ENCODE measurements at places on chromosomes 5 and 9. TPM values are rescaled to one million over a fixed set of nuclear protein-coding genes. Genes with fewer than 3 reads are reported as not detected.

- H3K4me3 ChIP-seq: no peak overlapping the region
- H3K36me3 ChIP-seq: no peaks in the 10 kb centered on the region
- H3K27me3 ChIP-seq: no peaks in the 10 kb centered on the region
- no peaks in the 10 kb centered on the region for H3K4me1 ChIP-seq
Observed at GRCh38 chr9:11892401-11892800, 800.8 kb upstream of the TYRP1 start.

GRCh38 chr5:142215915-142216681 lies 107.5 kb downstream of the NDFIP1 start:
- DNase-seq: peak; percentile 99
- H3K36me3 ChIP-seq: no peaks in the 10 kb centered on the region
- peaks cover 41% of the 10 kb centered on the region for H3K4me1 ChIP-seq
- peak overlapping the region; percentile 34 for H3K4me3 ChIP-seq
- no peaks in the 10 kb centered on the region for H3K27me3 ChIP-seq

The HCN1 gene
- not detected for total RNA-seq

The PAEP gene
- not detected for total RNA-seq

The ZDHHC21 gene
- 5.3 TPM for total RNA-seq

- no peaks in the 10 kb centered on the region for H3K36me3 ChIP-seq
- H3K27ac ChIP-seq: no peak overlapping the region
- no peaks in the 10 kb centered on the region for H3K4me1 ChIP-seq
- no peaks in the 10 kb centered on the region for H3K27me3 ChIP-seq
Observed at GRCh38 chr5:122112063-122112462, 17.3 kb upstream of the ZNF474 start.

DNA sequence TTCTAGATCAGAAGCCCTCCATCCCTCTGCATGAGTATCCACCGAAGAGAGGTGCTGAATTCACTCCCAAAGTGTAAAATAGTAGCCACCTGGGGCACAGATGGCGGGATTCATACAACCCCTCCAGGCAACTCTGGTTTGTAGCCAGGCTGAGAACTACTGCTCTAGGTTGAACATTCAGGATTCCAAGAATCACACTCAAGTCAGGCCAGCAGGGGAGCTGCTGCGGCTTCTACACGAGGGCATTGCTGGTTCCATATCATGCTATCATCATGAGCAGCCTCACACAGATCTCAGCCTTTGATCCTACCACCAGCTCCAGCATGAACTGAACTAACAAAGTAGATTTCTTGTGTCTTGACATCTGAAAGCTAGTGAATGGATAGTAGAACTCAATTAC lies 367.9 kb downstream of the DIRAS2 start:
- no peak overlapping the region for H3K27ac ChIP-seq
- no peak overlapping the region for H3K4me3 ChIP-seq
- H3K36me3 ChIP-seq: no peaks in the 10 kb centered on the region
- DNase-seq: no peak
- no peaks in the 10 kb centered on the region for H3K4me1 ChIP-seq

The NR2F1 gene
- total RNA-seq: 1.1 TPM

DNA sequence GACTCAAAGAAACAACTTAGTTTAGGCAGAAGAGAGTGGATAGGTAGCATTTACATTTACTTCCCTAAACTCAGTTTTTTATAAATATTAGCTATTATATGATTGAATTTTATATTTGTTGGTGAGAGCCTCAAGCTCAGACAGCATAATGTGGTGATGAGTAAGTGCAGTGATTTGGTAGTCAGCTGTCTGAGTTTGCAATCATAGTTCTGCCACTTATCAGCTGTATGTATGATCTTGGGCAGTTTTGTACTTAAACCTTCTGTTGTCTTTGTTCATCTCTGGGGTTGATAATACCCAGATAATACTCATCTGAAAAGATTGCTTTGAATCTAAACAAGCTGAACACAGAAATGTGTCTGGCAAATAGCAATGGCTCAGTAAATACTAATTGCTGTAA lies 108.8 kb downstream of the ANXA1 start:
- H3K36me3 ChIP-seq: no peaks in the 10 kb centered on the region
- H3K27ac ChIP-seq: no peak overlapping the region
- no peaks in the 10 kb centered on the region for H3K27me3 ChIP-seq
- no peak for DNase-seq

DNA sequence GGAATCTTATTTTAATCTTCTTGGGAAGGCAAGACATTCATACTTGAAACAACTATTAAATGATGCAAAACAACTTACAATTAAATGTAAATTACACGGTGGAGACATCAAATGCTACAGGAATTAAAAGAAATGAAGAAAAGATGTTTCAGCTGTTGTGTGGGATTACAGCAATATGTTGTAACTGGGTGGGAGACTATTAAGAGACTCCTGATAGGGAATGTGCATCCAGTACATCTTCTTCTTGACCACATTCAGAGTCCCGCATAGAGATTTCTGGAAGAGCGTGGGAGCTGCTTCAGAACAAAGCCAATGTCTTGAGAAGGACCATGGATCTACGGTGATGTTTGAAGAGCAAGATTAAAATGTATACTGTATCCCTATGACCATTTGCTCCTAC lies 199.1 kb downstream of the PDE4D start:
- H3K4me1 ChIP-seq: no peaks in the 10 kb centered on the region
- no peak overlapping the region for H3K27ac ChIP-seq
- no peak for DNase-seq
- no peaks in the 10 kb centered on the region for H3K36me3 ChIP-seq
- H3K4me3 ChIP-seq: no peak overlapping the region
- H3K27me3 ChIP-seq: no peaks in the 10 kb centered on the region

- no peaks in the 10 kb centered on the region for H3K36me3 ChIP-seq
- no peak overlapping the region for H3K27ac ChIP-seq
- no peaks in the 10 kb centered on the region for H3K27me3 ChIP-seq
- peak; percentile 39 for DNase-seq
Observed at GRCh38 chr5:171342362-171343111, 33.5 kb downstream of the TLX3 start.

The COL23A1 gene
- not detected for total RNA-seq

DNA sequence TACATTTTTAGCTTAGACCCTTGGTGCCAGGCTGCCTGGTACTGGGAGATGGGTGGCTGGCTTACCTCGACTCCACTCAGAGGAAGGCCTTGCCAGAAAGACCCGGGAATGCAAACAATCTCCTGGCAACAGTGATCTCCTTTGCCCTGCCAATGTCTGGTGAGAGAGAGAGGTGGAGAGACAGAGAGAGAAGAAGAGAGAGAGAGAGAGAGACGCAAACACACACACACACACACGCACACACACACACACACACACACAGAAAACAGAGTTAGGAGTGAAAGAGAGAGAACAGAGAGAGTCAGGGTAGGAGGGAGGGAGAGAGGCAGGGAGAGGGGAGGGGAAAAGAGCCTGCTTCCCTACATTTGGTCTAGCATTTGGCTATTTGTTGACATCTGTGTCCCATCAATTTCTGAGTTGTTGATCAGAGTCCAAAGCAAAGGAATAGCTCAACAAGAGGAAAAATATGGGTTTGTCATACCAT lies 181.6 kb upstream of the MAP1B start:
- peaks cover 45% of the 10 kb centered on the region for H3K4me1 ChIP-seq
- H3K27me3 ChIP-seq: no peaks in the 10 kb centered on the region
- H3K27ac ChIP-seq: peak overlapping the region; percentile 94
- DNase-seq: no peak
- H3K4me3 ChIP-seq: no peak overlapping the region

The PDE8B gene
- total RNA-seq: 1.8 TPM

- H3K27ac ChIP-seq: no peak overlapping the region
- no peaks in the 10 kb centered on the region for H3K36me3 ChIP-seq
- no peaks in the 10 kb centered on the region for H3K27me3 ChIP-seq
- H3K4me1 ChIP-seq: peaks cover 4% of the 10 kb centered on the region
Observed at GRCh38 chr9:128713941-128714573, 9.9 kb downstream of the ZDHHC12 start.

DNA sequence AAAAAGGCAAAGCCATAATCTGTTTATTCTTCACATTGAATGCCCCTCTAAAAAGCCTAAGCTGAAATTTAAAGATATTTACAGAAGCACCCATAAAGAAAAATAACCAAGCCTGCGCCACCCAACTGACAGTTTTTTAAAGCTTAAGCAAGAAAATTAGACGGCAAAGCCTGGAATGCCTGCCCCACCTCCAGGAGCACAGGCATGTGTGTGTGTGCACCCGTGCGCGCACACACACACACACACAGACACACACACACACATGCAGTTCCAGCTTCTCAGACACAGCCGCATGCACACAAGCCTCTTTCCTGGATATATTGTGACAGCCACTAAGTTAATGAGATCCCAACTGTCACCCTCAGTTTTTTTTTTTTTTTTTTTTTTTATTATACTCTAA lies 88.2 kb downstream of the FRMD3 start:
- no peak for DNase-seq
- no peaks in the 10 kb centered on the region for H3K36me3 ChIP-seq
- H3K27me3 ChIP-seq: no peaks in the 10 kb centered on the region
- no peaks in the 10 kb centered on the region for H3K4me1 ChIP-seq
- no peak overlapping the region for H3K27ac ChIP-seq
- H3K4me3 ChIP-seq: no peak overlapping the region
